Activated CD8-positive, alpha-beta memory T cell treated with anti-CD3 and anti-CD28 coated beads for 1 hour (primary cell): ENCODE measurements at places on chromosomes 2 and 18.

DNA sequence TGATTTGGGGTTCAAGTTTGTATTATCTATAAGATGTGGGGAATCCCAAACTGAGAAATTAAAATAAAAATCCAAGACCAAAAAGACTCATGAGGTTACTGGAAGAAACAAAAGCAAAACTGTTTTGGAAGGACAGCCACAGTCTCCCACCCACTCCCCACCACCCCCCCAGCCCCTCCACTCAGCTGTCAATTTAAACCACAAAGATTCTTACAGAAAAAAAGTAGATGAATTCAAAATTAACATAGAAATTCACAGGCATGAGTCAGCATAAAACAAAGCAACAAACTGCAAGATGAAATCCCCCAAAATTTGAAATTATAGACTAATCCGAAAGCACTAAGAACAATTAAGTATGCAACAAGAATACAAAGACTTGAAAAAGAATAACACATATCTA is 12.1 kb downstream of the MAP4K3 start:
- no peak for DNase-seq

- no peak for DNase-seq
These were observed 383.2 kb downstream of the SOCS6 start for GRCh38 chr18:70671889-70672565.

- no peak for DNase-seq
These were observed 181.0 kb downstream of the C1D start for GRCh38 chr2:67881816-67882215.

DNA sequence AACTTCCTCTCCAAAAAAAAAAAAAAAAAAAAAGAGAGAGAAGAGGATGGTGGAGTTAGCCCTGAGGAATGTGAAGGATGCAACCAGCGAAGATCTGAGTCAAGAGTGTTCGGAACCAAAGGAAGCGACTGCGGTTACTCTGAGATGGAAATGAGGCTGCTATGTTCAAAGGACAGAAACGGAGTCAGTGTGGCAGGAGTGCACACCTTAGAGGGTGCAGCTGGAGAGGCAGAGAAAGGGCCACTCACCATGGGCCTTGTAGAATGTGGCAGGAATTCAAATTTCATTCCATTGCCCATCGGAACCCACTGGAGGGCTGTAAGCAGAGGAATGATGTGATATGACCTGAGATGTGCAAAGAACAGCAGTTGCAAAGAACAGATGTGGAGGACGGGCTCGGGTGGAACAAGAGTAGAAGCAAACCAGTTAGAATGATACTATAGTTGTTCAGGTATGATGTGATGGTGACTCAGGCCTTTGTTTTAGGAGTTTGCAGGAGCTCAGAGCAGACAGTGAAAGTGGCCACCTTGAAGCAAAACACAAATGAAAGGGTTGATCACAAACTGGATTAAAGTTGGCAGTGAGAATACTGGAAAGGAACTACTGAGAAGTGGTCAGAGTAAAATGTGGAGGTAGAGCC is 22.6 kb downstream of the ITGA6 start:
- no peak for DNase-seq

GRCh38 chr18:44801781-44802180 is 121.1 kb downstream of the SETBP1 start:
- DNase-seq: no peak

DNA sequence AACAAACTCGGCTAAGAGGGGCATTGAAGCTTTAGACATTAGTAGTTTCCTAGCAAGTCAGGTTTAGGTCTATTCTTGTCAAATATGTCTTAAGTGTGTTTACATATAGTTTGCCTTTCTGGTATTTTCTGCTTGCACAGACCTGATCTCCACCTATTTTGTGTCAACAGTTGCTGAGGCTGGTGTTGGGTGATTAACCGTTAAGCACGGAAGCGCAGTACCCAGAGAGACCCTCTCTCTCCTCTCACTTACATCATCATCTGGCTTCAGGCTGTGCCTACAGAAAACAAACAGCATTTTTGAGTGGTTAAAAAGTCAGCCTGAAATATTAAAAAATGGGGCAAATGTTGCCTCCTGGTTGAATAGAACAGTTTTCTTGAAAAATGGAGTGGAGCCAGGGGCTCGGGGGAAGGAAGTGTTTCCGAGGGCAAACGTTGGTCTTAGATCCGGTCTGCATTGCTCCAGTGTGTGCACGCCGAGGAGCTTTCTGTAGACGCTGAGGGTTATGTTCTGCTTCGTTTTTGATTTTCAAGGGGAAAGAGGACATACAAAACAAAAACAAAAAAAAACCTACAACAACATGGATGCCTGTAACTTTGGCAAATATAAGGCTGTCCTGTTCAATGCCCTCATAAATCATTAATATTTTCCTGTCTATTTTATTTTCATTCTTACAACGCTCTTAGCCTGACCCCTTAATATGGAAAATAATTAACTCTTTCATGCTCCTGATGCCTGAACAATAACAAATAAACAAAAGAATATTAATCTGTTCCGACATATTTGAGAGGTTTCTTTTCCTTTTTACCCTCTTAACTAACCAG is 120.8 kb downstream of the MEIS1 start:
- DNase-seq: no peak

GRCh38 chr2:65602603-65603235 is 170.3 kb upstream of the SPRED2 start:
- no peak for DNase-seq

GRCh38 chr2:150211164-150211631 is 276.3 kb downstream of the RND3 start:
- no peak for DNase-seq

DNA sequence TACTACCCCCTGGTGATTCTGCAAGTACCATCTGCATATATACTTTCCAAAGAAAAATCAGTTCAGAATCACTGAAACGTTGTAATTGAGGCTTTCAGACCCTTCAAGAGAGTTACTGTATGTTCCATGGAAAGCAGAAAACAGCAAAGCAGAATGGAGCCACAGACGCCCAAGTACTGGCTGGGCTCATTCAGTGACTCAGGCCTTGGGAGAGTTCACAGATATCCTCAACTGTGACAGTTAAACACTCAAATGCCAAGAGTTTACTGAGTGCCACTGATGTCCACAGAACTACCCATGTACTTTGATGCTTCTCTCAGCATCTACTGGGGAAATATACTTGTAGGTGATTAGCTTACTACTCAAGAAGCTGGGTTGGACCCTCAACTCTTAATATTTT is 303.4 kb downstream of the TCF4 start:
- no peak for DNase-seq

DNA sequence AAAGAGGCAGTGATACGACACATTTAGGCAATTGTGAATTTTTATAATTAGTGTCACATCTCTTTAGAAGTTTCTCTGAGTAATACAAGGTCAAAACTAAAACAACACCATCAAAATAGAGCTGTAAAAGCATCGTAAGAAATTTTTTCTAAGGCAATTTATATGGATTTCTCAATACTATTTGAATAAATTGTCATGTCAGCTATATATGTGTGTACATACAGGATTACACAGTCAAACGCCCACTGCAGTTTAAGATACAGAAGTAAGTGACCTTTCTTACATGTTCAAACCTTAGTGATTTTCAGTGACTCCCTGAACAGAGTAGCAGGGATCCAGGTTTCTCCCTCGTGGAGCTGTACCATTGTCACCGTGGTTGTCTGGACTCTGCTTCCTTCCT is 129.1 kb upstream of the CBLN2 start:
- DNase-seq: no peak

GRCh38 chr2:136121204-136121910 is 3.4 kb upstream of the CXCR4 start:
- DNase-seq: no peak

- no peak for DNase-seq
These were observed 85.8 kb upstream of the NDUFV2 start for GRCh38 chr18:9016633-9017166.

GRCh38 chr18:11868230-11868629 is 17.0 kb downstream of the CHMP1B start:
- no peak for DNase-seq

GRCh38 chr2:158936978-158937377 is 31.5 kb upstream of the TANC1 start:
- DNase-seq: no peak

- no peak for DNase-seq
These were observed 89.9 kb upstream of the SLC1A4 start for GRCh38 chr2:64899081-64899865.

DNA sequence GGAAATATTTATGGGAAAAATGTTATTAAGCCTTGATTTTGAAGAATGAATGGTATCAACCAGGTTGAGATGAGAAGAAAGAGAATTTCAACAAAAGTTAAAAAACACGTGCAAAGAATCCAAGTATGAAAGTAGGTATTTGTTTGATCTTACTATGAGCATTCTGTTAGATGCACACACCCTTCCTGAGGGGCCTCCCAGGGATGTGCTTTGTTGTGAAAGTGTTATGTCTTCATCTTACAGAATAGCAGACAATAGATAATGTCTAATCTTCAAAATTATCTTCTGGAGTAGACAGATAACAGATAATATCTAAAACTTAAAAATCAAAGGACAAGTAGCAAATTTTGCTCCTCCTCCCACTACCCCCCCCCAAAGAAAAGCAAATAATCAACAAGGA is 155.2 kb upstream of the COL3A1 start:
- DNase-seq: no peak

DNA sequence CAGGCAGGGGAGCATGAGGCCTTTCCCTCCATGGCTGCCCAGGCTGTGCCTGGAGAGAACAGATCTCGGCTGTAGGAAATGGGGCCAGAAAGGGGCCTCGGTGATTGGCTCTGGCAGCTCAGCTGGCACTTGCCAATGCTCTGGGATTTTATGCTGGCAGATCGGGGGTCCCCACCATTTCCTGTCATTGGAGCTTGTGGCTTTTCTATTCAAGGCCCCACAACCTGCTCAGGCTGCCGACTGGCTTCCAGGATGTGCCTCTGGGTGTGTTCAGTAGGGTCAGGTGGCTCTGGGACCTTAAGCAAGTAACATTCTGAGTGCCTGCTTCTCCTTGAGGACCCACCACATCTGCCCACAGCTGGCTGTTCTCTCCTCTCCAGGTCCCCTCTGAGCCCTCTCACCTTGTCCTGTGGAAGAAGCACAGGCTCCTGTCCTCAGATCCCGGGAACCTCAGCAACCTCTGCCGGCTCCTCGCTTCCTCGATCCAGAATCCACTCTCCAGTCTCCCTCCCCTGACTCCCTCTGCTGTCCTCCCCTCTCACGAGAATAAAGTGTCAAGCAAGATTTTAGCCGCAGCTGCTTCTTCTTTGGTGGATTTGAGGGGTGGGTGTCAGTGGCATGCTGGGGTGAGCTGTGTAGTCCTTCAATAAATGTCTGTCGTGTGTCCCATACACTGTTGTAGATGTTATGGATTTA is 4.2 kb downstream of the GNLY start:
- no peak for DNase-seq

DNA sequence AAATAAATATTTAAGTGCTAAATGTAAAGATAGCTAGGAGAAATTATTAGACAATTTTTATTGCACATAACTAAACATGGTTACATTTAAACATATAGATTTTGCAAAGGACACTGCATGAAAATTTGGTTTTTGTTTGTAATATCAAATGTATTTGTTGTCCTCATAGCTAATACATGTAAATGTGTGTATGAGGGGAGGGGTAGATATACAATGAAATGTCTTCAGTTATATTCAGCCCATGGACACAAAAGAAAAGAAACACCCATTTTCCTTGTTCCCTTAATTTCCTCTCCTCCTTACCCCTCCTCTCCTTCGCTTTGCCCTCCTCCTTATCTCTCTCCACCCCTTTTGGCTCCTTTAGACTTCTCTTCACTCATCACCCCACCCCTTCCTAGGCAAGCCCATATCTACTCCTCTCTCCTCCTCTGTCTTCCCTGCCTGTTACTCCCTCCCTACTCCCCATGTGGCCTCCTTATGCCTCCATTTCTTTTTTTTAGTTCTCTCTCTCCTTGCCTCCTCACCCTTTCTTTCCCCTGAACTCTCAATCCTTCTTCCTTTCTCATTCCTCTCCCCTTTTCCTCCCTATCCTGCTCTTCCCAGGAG is 1.4 kb downstream of the COL3A1 start:
- DNase-seq: no peak

GRCh38 chr18:59884351-59884750 is 15.4 kb upstream of the PMAIP1 start:
- no peak for DNase-seq

- no peak for DNase-seq
These were observed 42.5 kb downstream of the MYO7B start for GRCh38 chr2:127577973-127578372.
